Amygdala (tissue), 56 donors: ENCODE measurements at places on chromosomes 6 and 20.

DNA sequence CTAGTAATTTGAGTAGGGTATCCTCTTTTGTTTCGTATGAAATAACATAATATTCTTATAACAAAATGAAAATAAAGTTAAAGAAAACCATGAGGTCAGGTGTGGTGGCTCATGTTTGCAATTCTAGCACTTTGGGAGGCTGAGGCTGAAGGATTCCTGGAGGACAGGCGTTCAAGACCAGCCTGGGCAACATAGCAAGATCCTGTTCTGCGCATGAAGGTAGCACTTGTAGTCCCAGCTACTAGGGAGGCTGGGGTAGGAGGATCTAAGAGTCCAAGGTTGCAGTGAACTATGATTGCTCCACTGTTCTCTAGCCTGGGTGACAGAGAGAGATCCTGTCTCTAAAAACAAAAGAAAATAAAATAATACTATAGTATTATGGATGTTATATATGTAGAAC is 145.6 kb downstream of the PDSS2 start:
- DNase-seq, result no peak

DNA sequence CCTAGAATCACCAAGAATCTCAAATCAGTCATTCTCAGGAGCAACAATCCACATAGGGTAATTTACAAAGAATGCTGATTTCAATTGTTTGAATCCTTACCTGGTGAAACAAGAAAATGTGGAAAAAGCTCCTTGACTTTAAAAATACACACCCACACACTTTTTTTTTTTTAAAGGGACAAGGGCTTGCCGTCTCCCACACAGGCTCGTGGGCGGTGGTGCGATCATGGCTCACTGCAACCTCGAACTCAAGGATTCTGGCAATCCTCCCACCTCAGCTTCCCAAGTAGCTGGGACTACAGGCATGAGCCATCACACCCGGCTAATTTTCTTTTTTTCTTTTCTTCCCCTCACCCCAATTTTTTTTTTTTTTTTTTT is 30.7 kb downstream of the PARD6B start:
- DNase-seq, result no peak

DNA sequence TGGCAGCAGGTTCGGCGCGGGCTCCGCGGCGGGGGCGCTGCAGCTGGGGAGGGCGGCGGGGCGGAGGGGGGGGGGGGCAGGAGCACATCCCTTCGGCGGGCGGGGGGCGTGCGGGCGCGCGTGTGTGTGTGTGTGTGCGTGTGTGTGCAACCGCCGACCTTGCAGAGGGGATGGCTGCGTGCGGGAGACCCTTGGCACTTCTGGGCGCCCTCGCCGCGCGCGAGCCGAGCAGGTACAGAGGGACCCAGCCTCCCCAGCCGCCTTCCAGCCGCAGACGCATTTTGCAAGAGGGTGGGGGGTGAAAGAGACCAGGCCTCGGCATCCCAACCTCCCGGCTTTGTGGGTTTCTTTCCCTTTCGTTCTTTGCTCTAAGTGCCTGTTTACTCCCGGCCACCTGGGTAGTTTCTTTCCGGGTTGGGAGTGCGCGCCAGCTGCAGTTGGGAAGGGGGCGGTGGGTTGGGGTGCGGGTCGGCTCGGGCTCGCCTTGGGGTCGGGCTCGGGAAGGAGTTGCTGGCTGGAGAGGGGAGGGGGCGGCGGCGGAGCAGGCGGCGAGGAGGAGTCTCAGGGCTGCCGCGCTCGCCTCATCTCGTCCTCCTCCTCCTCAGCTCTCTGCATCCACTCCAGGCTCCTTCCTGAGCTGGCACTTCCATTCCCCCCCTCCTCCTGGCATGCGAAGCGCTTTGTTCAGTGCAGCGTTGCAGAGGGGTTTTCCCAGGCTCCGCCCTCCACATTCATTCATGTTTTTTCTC is 620 bp downstream of the HIVEP1 start:
- DNase-seq, result peak; percentile 55

- DNase-seq, result no peak
Observed at GRCh38 chr6:122735582-122735981, 43.9 kb upstream of the FABP7 start.
